ENCODE measurements at places on chromosomes 12 and 14. TPM values are rescaled to one million over a fixed set of nuclear protein-coding genes. Genes with fewer than 3 reads are reported as not detected.

The GLIPR1L1 gene
- total RNA-seq, result not detected

DNA sequence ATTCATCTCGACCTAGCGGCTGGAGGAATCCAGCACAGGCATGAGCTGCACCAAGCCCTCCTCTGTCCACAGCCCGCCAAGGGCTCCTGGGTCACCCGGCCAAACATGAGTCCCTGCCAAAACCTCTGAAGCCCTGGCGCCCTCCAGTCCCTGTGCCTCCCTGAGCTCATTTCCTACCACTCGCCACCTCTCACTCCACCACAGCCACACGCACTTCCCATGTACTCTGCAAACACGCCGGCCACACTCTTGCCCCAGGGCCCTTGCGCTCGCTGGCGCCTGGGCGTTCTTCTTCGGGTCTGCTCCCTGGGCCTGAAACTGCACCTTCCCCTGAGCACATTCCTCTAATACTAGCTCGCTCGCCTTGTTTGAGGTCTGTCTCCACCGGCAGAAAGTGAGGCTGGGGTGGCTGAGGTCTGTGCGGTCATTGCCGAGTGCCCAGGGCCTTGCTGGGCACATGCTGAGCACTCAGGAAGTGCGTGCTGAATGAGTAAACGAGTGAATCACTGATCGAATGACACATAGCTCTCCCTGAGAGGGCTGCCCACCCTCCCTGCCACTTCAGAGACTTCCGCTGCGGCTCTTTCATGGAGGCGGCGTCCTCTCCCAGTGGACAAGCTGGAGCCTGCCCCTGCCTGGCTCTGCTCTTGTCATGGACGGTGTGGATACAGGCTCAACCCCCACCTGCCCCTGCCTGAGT lies 33.7 kb upstream of the DLK1 start:
- H3K36me3 ChIP-seq, result no peaks in the 10 kb centered on the region
- H3K27me3 ChIP-seq, result no peaks in the 10 kb centered on the region
- no peak overlapping the region for H3K4me3 ChIP-seq
- no peaks in the 10 kb centered on the region for H3K4me1 ChIP-seq
- DNase-seq, result no peak

The DLGAP5 gene
- total RNA-seq, result 26.4 TPM

DNA sequence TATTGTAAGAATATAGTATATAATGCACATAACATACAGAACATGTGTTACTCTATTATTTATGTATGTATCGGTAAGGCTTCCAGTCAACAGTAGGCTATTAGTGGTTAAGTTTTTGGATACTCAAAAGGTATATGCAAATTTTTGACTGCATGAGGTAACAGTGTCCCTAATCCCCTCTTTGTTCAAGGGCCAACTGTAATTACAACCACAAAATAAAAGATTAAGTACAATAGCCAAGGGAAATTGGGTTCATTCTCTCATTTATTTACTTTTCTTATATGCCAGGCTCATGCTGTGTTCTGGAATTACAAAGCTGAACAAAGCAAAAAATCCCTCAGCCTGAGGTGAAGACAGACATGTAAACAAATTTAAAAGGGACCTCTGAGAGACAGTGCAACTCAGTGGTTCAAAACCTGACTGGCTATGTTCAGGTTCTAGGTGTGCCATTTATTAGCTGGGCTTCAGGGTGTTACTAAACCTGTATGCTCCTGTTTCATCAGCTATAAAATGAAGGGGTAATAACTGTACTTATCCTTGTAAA lies 43.4 kb upstream of the TSPAN8 start:
- H3K36me3 ChIP-seq, result no peaks in the 10 kb centered on the region
- no peaks in the 10 kb centered on the region for H3K4me1 ChIP-seq
- DNase-seq, result no peak
- H3K27ac ChIP-seq, result no peak overlapping the region
- peaks cover 1% of the 10 kb centered on the region for H3K27me3 ChIP-seq

DNA sequence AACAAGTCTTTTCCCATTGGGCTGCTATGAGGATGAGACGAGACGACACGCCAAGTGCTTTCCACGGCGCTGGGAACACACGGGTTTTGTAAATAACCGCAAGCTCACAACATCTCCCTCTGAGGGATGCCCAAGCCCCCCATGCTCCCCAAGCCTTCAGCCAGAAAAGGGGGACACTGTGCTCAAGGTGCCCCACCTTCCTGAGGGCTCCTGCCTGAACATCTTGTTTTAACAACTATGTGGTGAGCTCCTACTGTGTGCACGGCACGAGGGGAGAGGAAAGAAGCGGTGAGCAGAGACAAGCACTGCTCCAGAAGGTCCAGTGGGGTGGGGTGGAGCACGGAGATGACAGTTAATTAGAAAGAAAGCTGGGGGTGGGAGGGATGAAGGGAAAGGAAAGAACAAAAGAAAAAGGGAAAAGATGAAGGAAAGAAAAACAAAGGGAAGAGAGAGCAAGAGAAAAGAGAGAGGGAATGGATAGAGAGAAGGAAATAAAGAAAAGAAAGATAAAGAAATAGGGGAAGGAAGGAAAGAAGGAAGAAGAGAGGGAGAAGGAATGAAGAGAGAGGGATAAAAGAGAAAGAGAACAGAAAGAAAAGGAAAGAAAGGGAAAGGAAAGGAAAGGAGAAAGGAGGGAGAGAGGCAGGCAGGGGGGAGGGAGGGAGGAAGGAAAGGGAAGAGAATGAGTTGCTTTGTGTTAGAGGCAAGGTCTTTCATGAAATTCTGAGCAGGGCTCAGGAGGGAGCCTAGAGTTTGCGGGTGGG lies 56.8 kb downstream of the SLC15A4 start:
- peaks cover 7% of the 10 kb centered on the region for H3K27me3 ChIP-seq
- no peaks in the 10 kb centered on the region for H3K36me3 ChIP-seq

The TBC1D30 gene
- total RNA-seq, result 1.1 TPM

GRCh38 chr14:74542056-74542685 lies 48.6 kb downstream of the ISCA2 start:
- peaks cover 11% of the 10 kb centered on the region for H3K27me3 ChIP-seq
- no peak for DNase-seq
- H3K27ac ChIP-seq, result no peak overlapping the region
- no peak overlapping the region for H3K4me3 ChIP-seq
- H3K36me3 ChIP-seq, result no peaks in the 10 kb centered on the region

GRCh38 chr14:60722357-60723115 lies 1.6 kb downstream of the SIX4 start:
- H3K27ac ChIP-seq, result no peak overlapping the region
- no peaks in the 10 kb centered on the region for H3K36me3 ChIP-seq
- H3K4me3 ChIP-seq, result peak overlapping the region; percentile 82
- peaks cover 25% of the 10 kb centered on the region for H3K4me1 ChIP-seq

The GPR135 gene
- total RNA-seq, result 1.6 TPM

DNA sequence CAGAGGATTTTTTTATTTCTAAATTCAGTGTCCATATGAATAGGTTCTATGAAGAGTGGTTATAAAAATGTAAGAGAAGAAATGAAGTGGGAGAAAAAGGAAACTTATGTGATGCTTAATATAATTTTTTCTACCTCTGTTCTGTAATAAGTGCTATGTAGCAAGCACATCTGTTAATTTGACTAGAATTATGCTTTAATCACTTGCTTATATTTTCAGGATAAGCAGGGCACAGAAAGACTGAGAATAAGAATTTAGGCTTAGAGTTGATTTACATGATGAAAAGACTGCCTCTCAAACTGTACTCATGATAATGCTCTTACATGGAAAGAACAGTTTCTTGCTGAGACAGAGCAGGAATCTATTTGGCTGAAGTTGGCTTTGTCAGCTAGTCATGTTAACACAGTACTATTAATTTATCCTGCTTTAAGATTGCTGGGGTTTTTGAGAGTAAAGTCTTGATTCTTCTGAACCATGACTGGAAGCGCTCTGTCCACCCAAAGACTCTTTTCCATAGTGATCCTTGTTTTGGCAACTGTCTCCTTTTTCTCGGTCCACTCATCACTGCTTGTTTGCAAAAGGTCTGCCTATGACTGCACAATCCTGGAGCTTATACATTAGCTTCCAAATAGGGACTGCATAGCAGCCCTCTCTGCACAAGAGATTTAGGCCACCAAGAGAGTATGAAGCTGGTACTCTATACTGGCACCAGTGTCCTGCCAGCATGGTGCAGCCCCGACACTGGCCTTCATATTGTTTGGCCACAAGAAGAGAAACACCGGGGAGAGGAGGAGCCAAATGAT lies 98.8 kb downstream of the AKAP6 start:
- H3K27me3 ChIP-seq, result no peaks in the 10 kb centered on the region
- no peaks in the 10 kb centered on the region for H3K36me3 ChIP-seq
- H3K27ac ChIP-seq, result no peak overlapping the region
- no peak for DNase-seq
- H3K4me1 ChIP-seq, result no peaks in the 10 kb centered on the region

DNA sequence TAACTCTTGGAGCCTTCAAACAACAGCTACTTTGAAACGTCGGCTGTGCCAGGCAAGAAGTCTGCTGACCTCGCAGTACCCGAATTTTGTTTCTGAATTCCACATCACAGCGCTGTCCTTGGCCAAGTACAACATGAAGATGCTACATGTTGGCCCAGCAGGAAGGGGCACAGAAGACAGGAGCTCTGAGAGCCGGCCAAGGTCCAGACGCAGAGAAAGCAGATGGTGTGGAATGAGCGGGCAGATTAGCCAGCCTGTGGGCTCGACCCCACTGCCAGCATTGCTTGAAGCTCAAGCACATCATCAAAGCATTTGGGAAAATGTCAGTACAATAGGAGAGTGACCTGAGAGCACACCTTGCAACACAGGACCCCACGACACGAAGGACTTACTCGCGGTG lies 64.5 kb downstream of the FZD10 start:
- H3K4me3 ChIP-seq, result no peak overlapping the region
- H3K27ac ChIP-seq, result no peak overlapping the region
- DNase-seq, result no peak
- peaks cover 2% of the 10 kb centered on the region for H3K27me3 ChIP-seq
- no peaks in the 10 kb centered on the region for H3K4me1 ChIP-seq

DNA sequence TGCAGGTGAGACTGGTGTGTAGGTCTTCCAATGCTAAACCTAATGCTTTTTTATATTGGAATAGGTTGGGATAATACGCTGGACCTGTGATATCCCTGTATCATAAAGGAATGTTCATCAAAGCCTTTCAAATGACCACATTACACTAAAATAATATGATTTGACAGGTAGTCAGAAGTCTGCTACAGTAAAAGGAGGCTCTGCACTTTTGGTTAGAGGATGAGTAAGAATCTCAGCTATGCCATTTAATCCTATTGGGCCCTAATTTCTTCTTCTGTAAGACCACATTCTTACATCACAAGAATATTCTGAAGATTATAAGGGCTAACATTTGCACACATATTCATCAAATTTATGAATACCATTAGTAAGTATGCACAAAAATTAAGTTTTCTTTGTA lies 250.5 kb upstream of the FLRT2 start:
- H3K27ac ChIP-seq, result no peak overlapping the region
- H3K36me3 ChIP-seq, result no peaks in the 10 kb centered on the region
- no peaks in the 10 kb centered on the region for H3K4me1 ChIP-seq
- no peaks in the 10 kb centered on the region for H3K27me3 ChIP-seq
- H3K4me3 ChIP-seq, result no peak overlapping the region

DNA sequence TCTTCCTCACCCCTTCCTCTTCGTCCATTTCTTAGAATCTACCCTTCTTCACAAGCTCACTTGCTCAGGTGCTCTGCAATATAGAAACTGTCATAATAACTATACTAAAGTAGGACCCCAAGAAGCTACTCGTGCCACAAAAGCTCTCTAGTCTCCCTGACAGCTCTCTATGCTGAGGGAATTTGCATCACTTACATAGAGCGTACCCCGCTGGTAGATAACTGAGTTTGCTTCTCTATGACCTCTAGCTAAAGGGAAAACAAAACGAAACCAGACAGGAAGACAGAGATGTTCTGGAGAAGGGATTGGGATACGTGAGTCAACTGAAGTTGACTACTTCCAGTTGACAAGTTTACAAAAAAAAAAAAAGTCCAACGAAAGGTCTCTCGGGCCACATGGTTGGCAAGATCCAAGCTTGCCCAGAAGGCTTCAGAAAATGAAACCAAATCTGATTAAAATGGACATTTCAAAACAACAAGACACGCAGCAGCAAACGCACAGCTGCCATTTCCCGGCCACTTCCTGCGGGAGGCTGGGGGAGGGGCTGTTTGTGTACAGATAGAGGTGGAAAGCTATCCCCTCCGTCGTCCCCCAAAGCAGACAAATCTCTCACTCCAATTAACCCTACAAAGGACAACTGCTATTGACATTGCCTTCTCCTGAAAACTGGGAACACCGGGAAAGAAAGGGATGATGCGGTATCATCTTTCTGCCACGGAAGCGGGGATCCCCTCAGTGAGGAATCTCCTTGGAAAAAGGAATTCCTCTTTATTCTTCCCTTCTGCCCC lies 1.3 kb downstream of the BAZ2A start:
- peaks cover 21% of the 10 kb centered on the region for H3K36me3 ChIP-seq
- peak; percentile 58 for DNase-seq
- peak overlapping the region; percentile 97 for H3K4me3 ChIP-seq
- peaks cover 69% of the 10 kb centered on the region for H3K4me1 ChIP-seq
- no peaks in the 10 kb centered on the region for H3K27me3 ChIP-seq

DNA sequence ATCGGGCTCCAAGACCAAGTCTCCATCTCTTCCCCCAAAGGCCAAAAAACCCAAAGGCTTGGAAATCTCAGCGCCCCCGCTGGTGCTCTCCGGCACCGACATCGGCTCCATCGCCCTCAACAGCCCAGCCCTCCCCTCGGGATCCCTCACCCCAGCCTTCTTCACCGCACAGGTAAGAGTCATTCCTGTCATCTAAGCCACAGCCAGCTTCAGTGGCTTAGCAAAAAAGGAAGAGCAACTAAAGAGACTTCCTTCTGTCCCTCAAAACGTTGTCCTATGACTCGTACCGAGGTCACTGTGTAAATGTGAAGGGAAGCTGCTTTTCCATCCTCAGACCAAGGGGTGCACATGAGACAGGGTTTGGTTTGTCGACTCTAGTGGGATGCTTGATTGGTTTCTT lies 53.4 kb downstream of the ELK3 start:
- no peak for DNase-seq
- H3K27me3 ChIP-seq, result peaks cover 1% of the 10 kb centered on the region

The FLVCR2 gene
- total RNA-seq, result 2.9 TPM

The PRIM1 gene
- total RNA-seq, result 67.5 TPM

GRCh38 chr12:58575256-58575655 lies 345.0 kb downstream of the LRIG3 start:
- H3K27ac ChIP-seq, result no peak overlapping the region
- H3K4me3 ChIP-seq, result no peak overlapping the region
- H3K36me3 ChIP-seq, result no peaks in the 10 kb centered on the region
- no peaks in the 10 kb centered on the region for H3K27me3 ChIP-seq

DNA sequence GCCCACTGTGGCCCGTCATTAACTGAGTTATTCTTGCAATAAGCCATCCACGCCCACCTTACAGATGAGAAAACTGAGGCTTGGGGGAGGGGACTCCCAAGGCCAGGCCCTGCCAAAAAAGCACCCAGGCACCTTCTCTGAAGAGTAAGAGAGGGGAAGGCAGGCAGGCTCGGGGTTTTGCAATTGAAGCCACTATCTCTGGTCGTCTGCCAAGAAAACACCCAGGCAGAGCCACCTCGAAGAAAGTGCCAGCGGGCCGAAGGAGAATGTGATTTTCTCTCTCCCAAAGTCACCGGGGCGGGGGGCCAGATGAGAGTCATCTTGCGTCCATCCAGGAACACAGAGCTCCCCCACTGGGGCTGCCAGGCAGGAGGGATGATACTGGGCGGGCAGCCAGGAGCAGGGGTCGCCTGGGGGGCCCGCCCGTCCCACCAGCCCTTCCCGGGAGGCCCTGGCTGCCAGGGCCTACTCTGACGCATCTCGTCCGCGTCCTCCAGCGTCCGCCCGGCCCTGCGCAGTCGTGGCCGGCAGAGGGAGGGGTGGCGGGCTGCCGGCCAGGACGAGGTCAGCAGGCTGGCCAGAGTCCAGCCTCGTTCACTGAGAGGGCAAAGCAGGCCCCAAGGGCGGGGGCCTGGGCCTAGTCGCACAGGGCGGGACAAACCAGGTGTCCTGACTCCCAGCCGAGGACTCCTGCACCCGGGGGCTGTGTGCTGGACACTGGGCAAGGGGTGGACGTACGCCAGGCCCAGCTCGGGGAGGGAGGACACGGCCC lies 74.3 kb downstream of the RFLNA start:
- H3K27me3 ChIP-seq, result no peaks in the 10 kb centered on the region
- no peaks in the 10 kb centered on the region for H3K36me3 ChIP-seq
- H3K27ac ChIP-seq, result no peak overlapping the region
- H3K4me1 ChIP-seq, result no peaks in the 10 kb centered on the region
- H3K4me3 ChIP-seq, result no peak overlapping the region

The SLCO1C1 gene
- total RNA-seq, result not detected
